Pancreas (tissue), 10 donors: ENCODE measurements at places on chromosomes 1 and 21. TPM values are rescaled to one million over a fixed set of nuclear protein-coding genes. Genes with fewer than 3 reads are reported as not detected.

SORT1 gene
- polyA plus RNA-seq, result 14.9 TPM

EXTL1 gene
- polyA plus RNA-seq, result 0.34 TPM

DNA sequence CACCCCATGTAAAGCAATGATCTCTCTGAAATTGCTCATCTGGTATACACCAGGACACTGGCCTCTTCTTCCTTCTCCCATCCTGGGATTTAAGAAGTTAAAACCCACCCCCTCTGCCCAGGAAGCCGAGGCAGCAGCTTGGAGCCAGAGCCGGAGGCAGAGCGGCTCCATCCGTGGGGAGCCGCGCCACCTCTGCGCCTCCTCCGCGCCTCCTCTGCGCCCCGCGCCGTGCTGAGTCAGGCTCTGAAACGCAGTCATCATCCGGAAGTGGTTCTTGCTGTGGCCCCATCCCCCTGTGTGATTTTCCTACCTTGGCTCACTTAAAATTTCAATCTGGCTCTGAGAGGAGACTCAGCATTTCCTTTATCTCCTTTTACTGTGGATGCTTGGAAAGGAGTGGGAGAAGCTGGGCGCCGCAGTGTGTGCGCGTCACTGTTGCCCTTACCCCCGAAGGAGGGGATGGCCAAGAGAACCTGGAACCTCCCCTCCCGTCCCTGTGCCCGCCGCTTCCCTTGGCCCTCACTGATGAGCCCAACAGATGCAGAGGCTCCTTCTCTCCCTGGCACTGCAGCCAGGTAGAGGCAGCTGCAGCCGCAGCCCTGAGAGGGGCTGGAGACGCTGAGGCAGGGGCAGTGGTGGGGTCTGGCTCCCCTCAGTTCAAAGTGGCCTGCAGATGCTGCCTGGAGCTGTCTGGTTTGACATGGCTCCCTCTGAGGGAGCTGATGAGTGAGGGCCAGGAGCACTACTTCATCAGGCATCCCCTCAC is 15.3 kb upstream of the NPHP4 start:
- no peak for DNase-seq

KPRP gene
- polyA plus RNA-seq, result not detected

FALEC gene
- not detected for polyA plus RNA-seq

DNA sequence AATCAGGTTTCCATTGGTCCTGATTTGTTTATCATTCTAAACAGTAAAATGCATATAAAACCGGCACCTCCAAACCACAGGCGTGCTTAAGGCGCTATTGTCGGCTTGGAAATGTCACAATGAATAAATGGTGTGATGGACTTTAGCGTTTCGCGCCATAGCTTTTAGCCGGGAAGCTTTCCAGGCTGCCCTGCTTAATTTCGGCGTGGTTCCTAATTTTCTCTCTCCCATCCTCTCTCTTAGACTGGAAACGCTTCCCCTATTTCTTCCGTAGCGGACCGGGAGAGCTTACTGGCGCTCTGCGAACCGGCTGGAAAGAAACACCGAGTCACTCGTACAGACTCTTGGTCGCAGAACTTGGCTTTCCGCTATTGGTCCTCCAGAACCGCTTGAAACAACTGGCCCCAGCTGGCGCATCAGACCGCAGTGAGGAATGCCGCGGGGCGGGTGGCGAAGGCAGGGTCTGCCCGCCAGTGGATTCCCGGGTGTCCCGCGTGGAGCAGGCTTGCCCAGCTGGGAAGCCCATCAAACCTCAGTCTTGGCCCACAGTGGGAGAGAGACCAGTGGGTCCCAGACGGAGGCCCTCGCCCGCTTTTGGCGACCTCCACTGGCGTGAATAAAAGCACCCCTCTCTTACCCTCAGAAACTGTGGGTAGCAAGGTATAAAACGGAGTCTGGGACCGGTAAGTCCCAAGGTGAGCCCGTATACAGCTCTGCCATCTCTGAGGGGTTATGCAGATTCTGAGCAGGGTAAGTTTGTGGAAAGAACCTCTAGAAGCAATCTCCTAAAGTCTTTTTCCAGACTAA is 4.0 kb upstream of the LHX8 start:
- peak; percentile 37 for DNase-seq

DNA sequence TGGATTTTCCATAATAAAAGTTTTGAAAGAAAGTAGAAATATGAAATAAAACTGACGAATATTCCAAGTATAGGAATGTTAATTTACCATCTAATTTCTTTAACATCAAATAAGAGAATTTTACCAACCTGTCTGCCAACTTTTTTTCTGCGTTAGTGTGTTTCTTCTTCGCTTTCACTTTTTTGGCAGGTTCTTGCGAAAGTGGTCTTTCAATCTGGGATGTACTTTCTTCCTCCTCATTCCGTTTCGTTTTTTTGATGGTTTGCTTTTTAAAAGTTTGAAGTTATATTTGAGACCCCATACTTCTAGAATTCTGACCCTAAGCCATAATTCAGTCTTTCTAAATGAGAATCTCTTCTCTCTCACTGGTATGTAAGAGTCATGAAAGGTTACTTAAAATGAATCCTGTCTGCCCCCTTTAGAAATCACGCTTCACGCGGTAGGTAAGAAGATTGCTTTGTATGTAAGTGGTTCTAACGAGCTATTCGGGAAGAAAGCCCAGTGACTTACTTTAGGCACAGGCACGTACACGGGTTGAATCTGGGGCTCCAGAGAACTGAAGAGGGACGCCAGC is 580 bp downstream of the RBM34 start:
- no peak for DNase-seq

DNA sequence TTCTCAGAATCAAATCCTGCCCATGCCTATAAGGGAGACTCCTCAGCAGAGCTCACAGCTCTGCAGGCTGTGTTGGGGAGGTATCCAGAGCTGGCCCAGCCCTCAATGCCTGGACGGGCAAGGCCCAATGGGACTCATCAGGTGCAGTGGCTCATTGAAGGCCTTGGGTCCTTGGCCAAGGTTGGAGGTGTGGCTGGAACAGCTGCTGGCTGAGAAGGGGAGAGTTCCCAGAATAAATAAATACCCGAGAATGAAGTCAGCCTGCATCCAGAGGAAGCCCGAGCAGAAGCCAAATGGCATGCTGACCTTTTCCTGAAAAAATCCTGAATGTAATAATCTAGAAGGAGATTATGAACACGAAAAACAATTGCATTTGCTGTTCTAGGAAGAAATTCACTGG is 25.2 kb upstream of the IKBKE start:
- DNase-seq, result peak; percentile 81

GRCh38 chr21:30193201-30193600 is 22.7 kb downstream of the CLDN8 start:
- no peak for DNase-seq

S100A7A gene
- polyA plus RNA-seq, result not detected

- DNase-seq, result peak; percentile 37
These were observed 34.8 kb downstream of the KPNA6 start for GRCh38 chr1:32142446-32143301.

GRCh38 chr1:208688656-208689315 is 444.6 kb upstream of the PLXNA2 start:
- no peak for DNase-seq

NECTIN4 gene
- polyA plus RNA-seq, result 2.1 TPM

HSPA6 gene
- polyA plus RNA-seq, result 3.4 TPM

LCE6A gene
- polyA plus RNA-seq, result not detected

GRCh38 chr1:108067884-108068540 is 103.0 kb upstream of the VAV3 start:
- no peak for DNase-seq

EBNA1BP2 gene
- polyA plus RNA-seq, result 47.1 TPM
